ENCODE measurements at places on chromosomes 5 and 9.

DNA sequence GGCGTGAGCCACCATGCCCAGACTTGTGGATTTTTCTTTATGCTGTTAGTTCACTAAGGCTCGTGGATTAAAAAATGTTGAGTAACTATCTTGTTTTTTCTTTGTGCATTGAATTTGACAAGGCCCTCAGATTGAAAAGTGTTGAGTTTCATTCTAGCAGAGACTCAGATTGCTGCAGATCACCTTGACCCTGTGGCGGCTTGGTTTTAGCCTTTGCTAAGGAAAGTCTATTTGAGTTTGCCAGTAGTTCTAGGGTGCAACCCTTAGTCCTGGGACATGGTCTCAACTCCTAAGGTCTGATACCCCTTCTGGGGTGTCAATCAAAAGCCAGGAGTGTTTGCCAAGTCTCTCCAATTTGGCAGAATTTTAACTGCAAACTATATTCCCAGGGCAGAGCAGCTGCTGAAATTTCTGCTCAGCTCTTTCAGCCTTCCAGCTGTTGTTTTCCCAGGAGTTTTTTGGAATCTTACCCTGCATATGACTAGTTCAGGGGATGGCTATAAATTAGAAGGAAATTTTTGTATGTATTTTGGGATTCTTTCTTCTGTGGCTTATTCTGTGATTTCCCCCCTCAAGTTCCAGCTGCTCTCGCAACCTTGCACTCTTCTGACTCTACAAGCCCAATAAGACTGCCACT is 84.3 kb upstream of the HAND1 start:
- DNase-seq: no peak

GRCh38 chr5:115838885-115839518 is 2.4 kb downstream of the ATG12 start:
- peak; percentile 53 for DNase-seq

- peak; percentile 70 for DNase-seq
These were observed 530 bp downstream of the RAPGEF1 start for GRCh38 chr9:131739133-131739958.

GRCh38 chr9:98974106-98974505 is 30.4 kb downstream of the COL15A1 start:
- DNase-seq: no peak

DNA sequence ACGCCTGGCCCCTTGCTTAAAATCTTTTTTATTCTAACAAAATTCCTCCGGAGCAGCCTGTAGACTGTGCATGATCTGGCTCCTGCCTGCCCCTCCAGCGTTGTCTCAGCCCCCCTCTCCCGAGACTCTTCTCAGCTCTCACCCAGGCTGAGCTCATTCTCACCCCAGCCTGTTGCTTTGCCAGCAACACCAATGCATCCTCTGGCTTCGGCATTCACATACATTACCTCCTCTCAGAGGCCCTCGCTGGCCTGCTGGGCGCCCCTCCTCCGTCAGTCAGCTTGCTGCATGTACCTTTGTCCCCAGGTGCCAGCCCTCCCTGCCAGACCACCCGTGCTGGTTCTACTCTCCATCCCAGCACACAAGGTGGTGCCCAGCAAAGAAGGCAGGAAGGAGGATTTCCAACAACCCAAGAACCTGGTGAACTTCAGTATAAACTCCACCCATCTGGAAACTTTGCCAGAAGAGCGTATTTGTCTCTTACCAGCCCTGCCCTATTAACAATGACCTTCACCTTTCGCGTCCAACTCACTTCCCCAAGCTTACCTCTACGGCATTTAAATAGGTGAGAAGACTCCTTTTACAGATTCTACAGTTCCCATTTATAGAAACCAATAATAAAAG is 35.0 kb downstream of the MYO10 start:
- DNase-seq: no peak

GRCh38 chr5:106303911-106304310 is 1366.8 kb downstream of the EFNA5 start:
- DNase-seq: no peak

GRCh38 chr9:137880160-137880975 is 2.8 kb downstream of the CACNA1B start:
- no peak for DNase-seq

DNA sequence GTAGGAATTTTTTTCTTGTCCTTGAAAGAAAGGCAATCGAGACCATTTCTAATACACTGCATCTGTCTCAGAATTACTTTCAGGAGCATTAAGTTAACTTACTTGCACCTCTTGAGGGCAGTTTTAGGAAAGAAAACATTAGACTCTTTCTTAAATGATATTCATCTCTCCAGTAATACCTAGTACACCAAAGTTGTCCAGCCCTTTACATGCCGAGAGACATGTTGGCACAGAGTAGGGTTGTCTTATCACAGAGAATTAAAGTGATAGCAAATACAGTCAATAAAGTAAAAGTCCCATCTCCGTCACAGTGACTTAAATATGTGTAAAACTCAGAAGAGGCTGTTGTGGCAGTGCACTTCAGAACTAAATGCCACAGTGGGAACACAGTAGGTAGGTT is 154.3 kb upstream of the KCNN2 start:
- no peak for DNase-seq

DNA sequence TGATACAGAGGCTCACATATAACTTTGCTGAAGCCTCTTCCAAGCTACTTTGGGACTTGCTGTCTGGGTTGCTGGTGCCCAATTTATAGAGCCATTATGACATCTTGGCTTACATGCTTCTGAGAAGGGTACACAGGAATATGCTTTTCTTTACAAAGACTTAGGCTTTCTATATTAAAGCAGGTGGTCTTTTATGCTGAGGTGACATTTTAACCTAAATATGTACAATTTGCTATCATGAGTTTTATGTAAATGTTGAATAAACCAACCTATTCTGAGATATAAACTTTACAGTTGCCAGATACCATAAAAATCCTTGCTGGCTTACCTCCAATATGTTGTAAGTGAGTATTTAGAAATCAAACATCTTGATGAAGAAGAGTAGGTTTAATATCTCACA is 509.2 kb upstream of the CHD1 start:
- DNase-seq: no peak

DNA sequence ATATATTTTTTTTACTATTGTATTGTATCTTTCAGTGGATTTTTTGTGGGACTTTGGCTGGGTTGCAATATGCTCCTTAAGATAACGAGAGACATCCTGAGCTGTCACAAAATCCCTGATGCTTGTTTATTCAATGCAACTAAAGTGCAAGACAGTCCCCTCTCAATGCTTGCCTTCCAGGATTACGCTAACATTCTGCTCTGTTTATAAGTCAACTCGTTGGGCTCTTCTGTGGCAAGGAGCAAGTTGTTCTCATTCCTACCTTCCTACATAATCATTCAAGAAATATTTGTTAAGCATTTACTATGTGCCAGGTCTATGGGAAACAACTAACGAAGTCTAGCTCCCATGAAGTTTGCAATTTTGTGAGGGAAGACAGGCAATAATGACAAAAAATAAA is 40.4 kb downstream of the JAKMIP2 start:
- DNase-seq: no peak

DNA sequence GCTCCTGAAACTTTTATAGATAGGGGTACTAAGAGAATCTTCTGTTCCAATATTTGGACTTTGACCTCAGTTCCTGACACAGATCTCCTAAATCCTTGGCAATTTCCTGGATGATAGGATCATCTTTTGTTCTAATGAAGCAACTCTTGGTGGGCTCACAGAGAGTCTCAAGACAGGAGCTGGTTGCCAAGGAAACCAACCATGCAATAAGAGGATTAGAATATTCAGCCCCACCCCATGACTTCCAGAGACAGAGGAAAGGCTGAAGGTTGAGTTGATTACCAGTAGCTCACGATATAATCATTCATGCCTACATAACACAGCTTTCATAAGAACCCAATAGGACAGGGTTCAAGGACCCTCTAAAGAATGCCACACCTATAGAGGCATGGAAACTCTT is 2050.2 kb upstream of the CDH6 start:
- no peak for DNase-seq

DNA sequence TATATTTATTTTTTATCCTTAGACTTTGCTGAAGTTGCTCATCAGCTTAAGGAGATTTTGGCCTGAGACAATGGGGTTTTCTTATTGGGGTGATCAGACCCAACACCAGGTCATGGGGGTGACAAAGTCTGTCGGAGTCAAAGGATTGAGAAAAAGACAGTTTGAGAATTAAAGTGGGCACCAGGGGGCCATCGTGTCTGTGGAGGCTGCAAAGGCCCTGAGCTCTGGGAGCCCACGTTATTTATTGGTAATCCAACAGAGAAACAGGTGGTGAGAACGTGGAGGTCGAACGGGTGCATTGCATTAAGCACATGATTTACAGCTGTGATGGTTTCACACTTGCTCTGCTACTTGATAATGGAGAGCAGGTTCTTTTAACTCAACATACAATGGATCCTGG is 102.5 kb upstream of the CDH10 start:
- DNase-seq: no peak

GRCh38 chr9:127856094-127856728 is 1.8 kb upstream of the ENG start:
- no peak for DNase-seq

- DNase-seq: no peak
These were observed 81.9 kb upstream of the RARS1 start for GRCh38 chr5:168404365-168404764.

- no peak for DNase-seq
These were observed 8.8 kb upstream of the LCP2 start for GRCh38 chr5:170306381-170306831.

- DNase-seq: peak; percentile 42
These were observed 86.2 kb upstream of the HSPA9 start for GRCh38 chr5:138661291-138661960.

DNA sequence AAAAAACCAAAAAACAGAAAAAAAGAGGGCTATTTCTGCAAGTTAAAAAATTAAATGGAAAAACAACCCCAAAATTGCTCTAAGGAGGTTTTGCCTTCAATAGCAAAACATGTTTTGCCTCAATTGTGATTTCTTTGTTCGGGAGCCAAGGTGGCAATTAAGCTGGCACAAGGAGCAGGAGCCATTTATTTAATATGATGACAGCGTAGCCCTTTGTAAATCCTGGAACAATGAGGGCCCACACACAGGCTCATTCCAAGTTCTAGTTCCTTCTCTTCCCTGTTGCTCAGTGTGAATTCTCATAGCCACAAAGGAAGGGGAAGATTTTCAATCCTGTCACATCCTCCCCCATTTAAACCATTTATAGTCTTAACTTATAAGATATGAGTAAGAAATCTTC is 353.2 kb downstream of the PDE4D start:
- no peak for DNase-seq

GRCh38 chr9:133750982-133751649 is 13.0 kb upstream of the SARDH start:
- no peak for DNase-seq

DNA sequence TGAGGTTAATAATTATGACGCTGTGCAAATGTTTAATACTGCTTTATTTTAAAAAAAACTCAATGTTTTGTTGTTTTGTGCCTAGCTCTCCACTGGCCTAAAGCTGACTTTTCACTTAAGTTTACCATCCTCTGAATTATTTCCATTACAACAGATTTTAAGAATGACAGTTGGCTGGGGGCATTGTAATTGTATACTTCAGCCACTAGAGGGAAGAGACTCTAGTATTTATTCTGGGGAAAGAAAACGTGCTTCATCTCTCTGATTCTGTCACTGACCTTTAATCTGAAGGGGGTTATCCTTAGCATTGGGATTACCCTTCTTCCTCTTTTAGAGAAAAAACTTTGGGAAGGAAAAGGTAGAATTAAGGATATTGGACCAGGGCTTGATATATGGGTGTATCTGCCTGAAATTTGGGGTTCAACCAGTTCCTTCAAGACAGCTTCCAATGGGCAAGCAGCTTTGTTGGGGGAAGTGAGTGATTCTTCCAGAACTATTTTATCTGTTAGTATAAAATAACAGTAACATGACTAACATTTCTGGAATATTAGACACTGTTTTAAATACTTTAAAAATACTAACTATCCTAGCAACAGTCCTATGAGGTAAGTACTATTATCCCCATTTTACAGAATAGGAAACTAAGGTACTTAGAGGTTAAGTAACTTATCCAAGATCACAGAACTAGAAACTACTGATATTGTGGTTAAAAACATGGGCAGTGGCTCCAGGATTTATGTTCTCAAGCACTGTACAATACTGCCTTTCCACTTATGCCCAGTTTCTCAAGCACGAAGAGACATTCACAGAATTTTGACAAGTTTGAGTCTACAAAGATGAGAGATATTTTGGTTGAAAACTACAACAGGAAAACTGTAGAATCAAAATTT is 208.4 kb downstream of the CD180 start:
- peak; percentile 68 for DNase-seq

GRCh38 chr5:150625831-150626746 is 14.4 kb upstream of the SYNPO start:
- DNase-seq: no peak

GRCh38 chr5:108639366-108639765 is 108.3 kb upstream of the FER start:
- no peak for DNase-seq

GRCh38 chr5:167294882-167295680 is 996.4 kb upstream of the WWC1 start:
- no peak for DNase-seq

- no peak for DNase-seq
These were observed 127.0 kb upstream of the PLCXD3 start for GRCh38 chr5:41637424-41637823.

- no peak for DNase-seq
These were observed 89.5 kb upstream of the PUM3 start for GRCh38 chr9:2933165-2934095.

DNA sequence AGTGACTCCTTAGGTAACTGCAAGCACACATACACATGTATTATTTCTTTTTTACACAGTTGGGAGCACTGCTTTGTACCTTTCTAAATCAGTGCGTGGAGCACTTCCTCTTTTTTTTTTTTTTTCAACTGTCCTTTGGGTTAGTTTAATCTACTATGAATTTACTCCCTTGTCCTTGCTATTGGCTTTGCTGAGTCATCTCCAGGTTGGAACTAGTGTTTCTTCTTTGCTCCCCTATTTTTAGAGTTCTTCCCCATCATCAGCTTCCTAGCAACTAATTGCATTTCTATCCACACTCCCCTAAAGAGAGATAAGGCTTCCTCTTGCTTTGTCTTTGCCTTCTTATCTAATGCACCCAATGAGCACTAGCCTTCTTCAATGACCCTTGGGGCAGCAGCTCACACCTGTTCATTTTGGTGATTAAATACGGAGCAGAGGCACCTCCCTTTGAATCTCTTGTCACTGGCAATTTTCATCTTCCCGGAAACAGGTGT is 24.3 kb downstream of the S100Z start:
- DNase-seq: no peak

DNA sequence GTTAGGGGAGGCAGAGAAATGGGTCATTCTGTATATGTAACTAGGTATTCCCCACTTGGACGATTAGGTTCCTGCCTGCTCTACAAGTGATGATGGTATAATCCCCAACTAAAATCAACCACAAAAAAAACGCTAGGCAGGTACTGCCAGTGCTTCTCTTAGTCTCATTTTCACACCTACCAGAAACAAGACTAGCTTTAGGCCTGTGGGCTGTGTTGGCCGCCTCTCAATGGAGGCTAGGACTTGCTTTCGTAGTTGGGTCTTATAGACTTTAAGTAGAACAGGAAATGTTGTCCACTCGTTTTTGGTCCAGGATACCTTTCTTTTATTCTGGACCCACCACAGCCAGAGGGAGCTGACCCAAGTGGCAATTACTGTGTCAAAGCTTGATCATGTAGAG is 111.8 kb downstream of the UNC13B start:
- no peak for DNase-seq
